Lung (tissue), 17 donors: ENCODE measurements at places on chromosomes 16 and 17. TPM values are rescaled to one million over a fixed set of nuclear protein-coding genes. Genes with fewer than 3 reads are reported as not detected.
A peak's percentile ranks its signal among the peaks of the same experiment; 100 is the strongest.

The ANKFY1 gene
- 58.2 TPM for total RNA-seq

DNA sequence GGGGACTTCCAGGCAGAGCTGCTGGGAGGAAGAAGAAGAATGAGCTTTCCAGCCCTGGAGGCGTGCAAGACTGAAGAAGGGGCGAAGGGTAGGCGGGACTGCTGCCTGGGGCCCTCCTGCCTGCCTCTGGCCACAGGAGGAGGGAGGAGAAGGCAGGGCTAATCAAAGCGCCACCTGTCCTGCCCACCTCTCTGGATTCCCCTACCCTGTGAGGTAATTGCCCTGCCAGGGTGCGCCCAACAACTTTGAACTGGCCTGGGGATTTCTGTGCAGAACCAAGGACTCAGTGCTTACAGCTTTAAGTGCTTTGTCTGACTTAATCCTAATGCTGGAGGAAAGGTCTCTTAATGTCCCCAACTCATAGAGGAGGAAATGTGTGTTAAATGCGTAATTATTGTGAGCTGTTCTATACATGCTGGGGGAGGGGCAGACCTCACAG is at the start of gene NOXO1:
NOXO1 (minus strand) TSS at position 72 of the 439 bp plus-strand sequence. CDS start 290 bp downstream, outside the sequence.
- DNase-seq: no peak

- DNase-seq: no peak
These were observed 109.9 kb upstream of the CORO6 start for GRCh38 chr17:29732613-29733012.

DNA sequence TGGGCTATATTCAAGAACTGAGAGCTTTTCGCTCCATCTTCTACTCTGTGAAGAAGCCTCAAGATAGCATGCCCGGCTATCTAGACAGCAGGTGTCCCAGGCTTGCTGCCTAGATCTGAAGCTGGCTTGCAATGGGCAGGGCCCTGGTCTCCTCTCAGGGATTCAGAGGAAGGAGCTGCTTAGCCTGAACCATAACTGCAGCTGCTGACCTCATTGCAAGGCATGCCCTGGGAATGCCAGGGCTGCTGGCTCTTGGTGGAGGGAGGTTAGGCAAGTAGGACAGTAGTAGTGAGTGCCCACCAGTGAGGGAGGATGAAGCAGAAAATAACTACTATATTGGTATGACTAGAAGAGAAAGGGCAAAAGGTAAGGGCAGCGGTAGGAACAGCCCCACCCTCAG is 21.3 kb upstream of the SLC35B1 start:
- DNase-seq: no peak

DNA sequence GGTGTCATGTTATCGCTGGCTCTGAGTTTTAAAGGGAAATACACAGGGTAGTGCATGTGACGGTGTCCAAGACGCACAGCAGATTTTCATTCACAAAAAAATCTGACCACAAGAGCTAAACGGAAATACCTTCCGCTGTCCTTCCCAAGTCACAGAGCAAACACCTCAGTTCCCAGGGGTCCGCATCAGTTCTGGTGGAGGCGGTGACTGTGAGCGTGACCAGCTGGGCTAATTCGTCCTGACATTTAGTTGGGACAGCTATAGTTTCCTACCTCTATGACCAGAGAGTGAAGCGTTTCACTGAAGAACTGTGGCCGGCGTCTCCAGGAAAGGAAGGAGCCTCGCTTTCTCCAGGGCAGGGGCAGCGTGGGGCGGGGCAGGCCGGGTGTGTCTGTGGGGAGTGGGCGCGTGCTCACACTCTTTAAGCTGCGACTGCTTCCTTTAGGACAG is 10.5 kb upstream of the FASN start:
- peak; percentile 36 for DNase-seq

The OSGIN1 gene
- 17.0 TPM for total RNA-seq

The KRT23 gene
- 1.3 TPM for total RNA-seq

DNA sequence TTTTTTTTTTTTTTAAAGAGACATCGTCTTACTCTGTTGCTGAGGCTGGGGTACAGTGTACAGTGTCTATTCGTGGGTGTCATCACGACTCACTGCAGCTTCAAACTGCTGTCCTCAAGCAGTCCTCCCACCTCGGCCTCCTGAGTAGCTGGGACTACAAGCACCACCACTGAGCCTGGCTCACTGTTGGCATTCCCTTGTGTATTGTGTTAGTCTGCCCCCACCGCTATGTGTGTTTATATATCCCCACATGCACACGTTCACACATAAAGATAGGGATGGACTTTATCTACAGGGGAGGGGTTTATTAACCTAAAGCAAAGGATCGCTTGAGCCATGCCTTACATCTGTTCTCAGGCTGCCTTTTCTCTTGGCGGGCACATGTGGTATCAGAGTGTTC is 63.8 kb downstream of the SEC14L1 start:
- no peak for DNase-seq

DNA sequence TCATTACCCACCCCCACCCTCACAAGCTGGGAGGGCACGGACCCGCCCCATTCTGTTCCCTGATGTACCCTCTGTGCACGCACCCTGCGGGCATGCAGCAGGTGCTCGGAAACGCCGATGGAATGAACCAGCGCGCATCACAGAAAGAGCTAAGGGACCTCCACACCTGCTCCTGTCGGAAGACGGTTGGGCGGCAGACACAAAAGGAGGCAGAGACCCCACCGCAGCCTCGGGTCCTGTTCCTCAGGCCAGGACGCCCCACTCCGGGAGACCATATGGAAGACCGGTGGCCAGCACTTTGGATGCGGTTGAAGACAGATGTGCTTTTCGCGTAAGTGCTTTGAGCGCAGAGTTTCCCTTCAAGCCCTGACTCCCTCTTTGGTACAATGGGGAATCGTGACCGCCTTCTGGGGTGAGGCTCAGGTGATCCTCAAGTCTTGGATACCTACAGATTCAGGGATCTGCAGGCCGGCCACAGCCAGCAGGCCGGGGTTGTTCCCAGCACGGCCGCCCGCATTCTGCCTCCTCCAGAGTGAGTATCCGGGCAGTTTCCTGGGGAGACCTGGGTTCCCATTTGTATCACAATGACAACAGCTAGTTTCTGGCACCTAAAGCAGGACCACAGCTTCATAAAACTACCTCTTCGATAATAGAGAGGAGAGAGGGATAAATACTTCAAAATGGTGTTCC is 123.1 kb downstream of the FOXL1 start:
- no peak for DNase-seq

- no peak for DNase-seq
These were observed 23.2 kb upstream of the NAGLU start for GRCh38 chr17:42512733-42513251.

- no peak for DNase-seq
These were observed 3.0 kb downstream of the SETD6 start for GRCh38 chr16:58518083-58518979.

The CCL5 gene
- total RNA-seq: 3.2 TPM

DNA sequence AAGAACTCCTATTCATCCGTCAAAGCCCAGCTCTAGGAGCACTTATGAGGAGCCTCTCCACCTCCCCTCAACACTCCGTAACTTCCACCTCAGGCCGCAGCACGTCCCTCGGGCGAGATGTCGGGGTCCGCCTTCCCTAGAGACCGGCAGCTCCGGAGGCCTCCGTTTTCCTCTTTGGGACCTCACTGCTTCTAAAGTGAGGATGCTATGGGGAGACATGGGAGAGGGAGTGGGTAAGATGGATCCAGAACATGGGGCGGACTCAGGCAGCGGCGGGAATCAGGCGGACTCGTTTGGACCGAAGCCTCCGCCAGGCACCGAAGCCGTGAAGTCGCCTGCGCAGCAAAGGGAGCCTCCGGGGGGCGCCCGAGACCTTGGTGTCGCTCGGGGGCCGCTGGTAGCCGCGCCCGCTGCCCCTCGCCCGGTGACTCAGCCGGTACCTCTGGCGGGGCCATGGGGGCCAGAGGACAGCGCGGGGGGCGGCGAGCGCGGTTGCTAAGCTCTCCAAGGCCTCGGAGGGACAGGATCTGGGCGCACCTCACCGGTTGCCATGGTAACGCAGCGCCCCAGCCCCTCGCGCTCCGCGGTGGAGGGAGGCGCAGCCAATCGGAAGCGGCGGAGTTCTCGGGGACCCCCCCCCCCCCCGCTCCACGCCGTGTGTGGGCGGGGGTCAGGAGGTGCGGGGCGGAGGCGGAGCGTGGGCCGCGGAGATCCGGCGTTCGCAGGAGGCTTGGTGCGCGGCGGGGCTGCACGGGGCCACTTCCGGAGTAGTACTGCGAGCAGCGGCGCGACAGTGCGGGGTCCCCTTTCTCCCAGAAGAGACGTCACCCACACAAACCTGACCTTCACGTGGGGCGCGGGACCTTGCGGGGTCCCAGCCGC is 1.3 kb upstream of the HIC1 start:
- peak; percentile 72 for DNase-seq

The ALOX12B gene
- 0.46 TPM for total RNA-seq

- DNase-seq: no peak
These were observed 665 bp upstream of the GRIN2C start for GRCh38 chr17:74860229-74860871.
